Activated T-helper 1 cell treated with anti-CD3 and anti-CD28 coated beads, Interleukin-2, amount 50 U/mL, for 16 hours (primary cell): ENCODE measurements at places on chromosomes 2 and 18.

- DNase-seq: no peak
Measured at GRCh38 chr2:131120815-131121317, 15.7 kb downstream of the PLEKHB2 start.

DNA sequence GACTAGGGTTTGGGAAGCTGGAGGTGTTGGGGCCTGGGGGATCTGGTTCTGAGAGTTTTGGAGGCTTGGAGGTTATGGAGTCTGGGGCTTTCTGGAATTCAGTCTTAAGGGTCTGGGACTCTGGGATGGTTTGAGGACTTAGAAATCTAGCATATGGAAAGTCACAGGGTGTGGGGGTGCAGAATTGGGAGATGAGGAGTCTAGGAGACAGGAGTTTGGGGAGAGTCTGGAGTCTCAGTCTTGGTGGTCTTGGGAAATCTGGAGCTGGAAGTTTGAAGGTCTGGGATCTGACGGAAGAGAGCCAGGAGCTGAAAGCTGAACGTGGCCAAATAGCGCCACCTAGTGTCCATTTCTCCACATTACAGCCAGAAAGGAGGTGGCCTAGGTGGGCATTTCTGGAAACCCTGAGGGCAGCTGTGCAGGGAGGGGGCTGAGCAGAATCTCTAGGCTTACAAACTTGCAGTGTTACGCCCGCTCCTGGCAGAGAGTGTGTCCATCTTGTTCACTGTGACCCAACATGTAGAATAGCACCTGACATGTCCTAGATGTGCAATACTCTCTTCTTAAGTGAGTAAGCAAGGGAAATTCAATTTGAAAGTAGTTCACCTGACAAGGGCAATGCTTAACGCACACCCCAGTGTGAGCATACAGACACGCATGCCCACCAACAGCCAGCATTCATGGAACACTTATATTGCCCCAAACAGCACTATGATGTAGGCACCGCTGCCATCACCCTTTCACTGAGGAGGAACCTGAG lies 204.8 kb downstream of the TFCP2L1 start:
- no peak for DNase-seq

GRCh38 chr2:222774941-222775340 lies 85.9 kb upstream of the ACSL3 start:
- DNase-seq: no peak

DNA sequence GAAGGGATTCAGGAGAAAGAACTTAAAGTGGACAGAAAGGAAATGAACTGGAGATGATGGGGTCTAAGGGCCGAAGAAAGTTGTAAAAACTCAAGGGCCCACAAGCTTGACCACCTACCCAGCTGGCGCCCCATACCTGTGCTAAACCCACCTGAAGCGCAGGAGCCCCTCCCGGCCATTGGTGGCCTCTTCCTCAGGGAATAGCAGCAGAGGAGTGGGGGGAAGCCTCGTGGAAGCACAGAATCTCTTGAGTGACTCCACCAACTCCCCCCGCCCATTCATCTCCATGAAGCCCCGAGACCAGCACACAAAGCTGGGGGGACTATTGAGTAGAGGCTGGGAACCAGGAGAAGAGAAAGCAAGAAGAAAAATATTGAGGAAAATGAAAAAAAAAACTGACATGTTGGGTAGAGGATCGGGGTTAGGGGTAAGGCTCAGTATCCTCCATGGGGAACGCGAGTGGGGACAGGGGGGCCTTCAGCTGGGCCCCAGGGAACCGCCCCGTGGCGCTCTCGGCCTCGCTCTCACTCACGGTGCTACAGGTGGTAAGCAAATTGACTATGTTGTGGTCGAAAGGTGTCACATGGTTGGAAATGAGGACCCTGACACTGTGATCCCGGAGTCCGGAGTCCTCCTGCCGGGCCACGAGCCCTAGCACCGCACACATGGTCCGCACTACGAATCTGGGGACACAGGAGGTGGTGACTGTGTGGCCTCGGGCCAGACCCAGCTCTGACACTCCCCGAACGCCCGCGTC lies 728 bp downstream of the AUP1 start:
- DNase-seq: no peak

- no peak for DNase-seq
Measured at GRCh38 chr2:73013936-73014335, 57.6 kb downstream of the SFXN5 start.

DNA sequence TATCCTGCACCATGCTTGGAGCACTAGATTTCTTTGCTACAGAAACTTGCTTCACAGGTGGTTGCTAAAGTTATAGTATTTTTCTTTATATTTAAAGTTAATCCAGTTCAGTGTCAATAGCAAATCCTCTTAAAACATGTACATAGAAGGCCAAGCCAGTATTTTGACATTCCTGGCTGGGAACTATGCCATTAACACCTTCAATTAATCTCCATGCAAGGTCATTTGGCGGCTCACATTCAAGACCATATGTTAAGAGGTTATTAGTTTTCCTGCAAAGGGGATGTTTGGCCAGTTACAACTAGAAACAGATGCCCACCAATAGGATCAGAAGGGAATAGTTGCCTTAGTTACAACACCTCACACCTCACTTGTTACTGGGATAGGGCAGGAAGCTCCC lies 261.3 kb upstream of the MEIS1 start:
- no peak for DNase-seq

DNA sequence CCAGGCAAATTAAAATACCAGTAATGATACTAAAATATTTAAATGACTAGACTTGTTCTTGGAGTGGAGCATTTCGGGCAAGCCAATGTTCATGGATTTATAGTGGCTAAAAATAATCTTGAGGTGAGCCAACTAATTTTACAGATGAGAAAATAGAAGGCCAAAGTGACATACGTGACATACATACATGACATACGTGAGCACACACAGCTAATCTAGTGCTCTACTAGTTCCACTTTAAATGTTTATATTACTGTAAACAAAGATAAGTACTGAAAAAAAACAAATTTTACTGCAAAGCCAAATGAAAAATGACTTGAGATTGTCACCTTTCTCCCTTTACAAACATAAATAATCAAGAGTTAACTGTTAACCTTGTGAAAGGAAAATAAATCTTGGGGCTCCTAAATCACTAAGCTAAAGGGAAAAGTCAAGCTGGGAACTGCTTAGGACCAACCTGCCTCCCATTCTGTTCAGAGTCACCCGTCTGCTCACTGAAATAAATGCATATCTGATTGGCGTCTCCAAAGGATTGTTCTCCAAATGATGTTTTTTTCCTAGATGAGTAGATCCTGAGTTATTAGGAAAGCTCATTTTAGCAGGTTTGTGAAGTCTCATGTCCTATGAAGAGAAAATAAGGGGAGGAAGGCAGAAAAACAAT lies 96.7 kb downstream of the PMS1 start:
- DNase-seq: no peak

DNA sequence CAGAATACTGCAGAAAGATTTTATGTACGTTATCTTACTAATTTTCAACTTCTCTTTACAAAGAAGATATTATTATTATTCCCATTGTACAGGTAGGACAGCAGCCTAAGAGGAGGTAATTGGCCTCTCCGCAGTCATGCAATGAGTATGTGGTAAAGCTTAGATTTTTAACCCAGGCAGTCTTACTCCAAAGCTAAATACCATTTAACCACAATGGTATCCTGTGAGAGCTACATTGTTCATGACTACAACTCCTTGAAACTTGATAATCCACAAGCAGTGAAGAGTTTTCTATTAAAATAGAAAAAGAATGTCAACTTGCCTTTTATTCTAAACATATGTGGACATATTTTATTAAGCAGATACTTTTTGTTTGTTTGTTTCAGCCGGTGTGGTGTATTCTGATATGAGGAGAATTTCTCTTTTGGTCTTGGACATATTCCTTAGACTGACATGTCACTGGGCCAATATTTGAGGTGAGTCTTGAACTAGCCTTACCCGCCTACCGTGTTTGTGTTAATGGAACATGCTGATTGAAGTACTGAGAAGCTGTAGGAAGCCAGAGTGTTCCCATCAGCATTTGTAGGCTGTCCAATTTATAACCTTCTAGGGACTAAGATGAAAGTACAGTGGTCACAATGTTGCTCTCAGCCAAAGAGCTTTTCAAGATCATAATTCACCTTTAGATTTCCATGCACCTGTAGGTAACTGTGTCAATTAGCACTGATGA lies 293.9 kb upstream of the DCC start:
- DNase-seq: no peak

- no peak for DNase-seq
Measured at GRCh38 chr2:30636311-30636710, 170.9 kb downstream of the CAPN13 start.

DNA sequence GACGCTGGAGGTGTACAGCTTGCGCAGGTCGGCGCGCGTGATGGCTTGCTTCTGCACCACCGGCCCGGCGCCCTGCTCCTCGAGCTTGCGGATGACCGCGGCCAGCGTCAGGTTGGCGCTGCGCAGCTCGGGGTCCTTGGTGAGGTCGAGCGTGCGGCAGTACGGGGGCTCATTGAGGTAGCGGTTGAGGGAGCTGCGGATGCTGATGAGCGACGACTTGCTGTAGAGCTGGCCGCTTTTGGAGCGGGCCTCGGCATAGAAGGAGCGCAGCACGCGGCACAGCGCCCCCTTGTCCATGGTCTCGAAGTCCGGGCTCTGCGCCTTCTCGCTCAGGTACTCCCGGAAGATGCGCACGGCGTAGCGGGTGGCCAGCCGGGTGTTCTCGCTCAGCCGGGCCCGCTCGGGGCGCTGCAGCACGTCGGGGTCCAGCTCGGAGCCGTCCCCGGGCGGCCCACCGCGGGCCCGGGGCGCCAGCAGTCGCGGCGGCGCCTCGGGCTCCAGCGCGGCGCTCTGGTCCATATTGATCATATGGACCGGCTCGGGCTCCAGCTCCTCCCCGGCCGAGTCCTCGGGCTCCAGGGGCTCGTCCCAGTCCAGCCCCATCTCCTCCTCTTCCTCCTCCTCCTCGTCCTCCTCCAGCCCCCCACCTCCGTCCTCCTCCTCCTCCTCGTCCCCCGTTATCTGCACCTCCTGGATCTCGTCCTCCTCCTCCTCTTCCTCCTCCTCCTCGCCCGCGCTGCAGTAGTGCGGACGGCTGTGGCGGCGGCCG lies 523 bp downstream of the KCTD1 start:
- no peak for DNase-seq

DNA sequence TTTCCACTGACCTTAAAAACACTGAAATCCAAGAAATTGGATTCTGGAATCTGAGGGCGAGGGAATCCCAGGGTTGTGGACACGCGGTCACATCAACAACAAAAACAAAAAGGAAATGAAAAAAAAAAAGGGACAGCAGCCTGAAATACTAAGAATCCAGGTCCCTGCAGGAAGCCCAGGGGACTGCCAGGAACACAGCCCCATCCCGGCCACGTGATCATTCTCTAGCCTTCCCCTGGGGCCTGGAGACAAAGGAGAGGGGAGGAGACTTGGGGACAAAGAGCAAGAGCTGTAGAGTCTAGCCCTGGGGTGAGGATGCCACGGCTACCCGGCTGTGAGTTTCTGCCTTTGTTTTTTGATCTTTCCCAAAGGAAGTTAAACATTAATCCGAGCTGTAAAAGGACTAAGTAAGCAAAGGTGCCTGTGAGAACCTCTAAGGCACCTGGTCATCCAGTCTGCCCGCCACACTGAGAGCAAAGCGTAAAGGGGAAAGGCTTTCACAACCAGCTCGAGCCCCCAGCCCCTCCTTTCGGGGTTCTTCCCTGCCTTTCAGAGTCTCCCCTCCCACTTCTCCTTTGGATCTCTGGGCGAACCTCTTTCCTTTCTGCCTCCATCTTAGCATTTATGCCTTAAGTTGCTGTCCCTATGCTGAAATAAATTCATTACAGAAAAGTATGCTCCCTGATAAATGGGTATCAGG lies 57.9 kb upstream of the MSH2 start:
- DNase-seq: no peak

DNA sequence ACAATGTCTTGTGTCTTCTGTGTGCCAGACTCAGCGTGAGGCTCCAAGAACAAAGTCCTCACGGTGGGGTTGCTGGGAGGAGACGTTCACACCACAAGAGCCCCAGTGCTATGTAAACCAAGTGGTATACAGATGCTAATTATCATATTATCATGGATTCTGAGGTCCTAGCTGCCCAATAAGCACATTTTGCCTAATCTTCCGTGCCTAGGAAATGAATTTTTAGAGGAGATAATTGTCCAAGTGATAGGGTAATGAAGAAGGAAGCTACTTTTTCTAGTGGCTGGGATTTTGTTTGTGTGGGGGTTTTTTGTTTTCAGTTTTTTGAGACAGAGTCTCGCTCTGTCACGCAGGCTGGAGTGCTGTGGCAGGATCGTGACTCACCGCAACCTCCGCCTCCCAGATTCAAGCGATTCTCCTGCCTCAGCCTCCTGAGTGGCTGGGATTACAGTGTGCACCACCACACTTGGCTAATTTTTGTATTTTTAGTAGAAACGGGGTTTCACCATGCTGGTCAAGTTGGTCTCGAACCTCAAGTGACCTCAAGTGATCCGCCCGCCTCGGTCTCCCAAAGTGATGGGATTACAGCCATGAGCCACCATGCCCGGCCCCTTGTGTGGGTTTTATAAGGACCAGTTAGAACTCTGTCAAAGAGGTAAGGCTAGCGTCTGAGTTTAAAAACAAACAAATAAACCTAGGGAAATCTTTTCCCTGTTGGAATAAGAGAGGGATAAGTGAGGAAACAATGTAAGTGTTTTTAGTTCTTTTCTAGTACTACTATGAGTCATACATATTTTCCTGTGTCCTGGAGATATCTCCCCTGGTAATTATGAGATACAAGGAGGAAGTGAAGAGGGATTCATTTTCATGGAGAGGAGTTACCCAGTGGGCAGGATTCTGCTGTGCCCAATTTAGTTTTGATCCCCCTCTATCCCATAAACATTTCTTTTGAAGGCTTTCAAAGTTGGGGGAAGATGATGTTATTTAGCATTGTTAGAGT lies 9.5 kb upstream of the SMAD7 start:
- no peak for DNase-seq
